DMS 273 treated with DMSO at 0.1 percent for 48 hours (cell line): ENCODE measurements at places on chromosomes 6 and 20.

DNA sequence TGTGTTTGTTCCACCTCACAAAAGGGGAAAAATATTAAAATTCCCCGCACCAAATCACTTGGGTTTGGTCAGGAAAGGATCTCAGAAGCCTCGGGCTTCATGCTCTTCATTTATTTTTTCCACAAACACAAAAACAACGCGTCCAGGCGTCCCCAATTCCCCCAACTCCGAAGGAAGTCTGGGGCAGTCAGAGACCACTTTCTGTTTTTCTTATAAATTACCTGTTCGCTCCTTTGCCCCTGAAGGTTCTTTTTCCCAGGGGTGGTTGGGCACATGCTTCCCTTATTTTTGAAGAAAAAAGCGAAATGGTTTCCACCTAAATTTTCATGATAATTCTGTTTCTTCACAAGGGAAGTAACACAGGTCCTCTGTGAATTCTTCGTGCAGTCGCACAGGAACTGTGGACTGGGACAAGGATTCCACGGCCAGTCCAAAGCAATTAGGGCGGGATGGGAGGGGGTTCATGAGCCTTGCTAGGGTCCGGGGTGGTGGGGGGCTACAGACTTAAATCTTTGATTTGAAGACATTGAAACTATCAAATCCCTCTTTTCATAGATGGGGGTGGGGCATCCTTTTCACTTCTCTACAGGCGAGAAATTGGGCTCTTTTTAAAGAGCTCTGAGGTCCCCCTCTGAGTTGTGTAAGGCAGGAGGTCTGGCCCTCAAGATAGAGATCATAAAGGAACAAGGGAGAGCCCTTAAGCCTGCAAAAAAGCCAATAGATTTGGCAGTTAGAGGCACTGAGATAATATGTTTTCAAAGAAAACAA, 30.5 kb upstream of the HFE start:
- DNase-seq: no peak

- DNase-seq: no peak
Measured at GRCh38 chr6:30234356-30234755, 21.1 kb upstream of the TRIM26 start.

GRCh38 chr6:14641423-14642135, 524.0 kb downstream of the CD83 start:
- no peak for DNase-seq

GRCh38 chr6:106750142-106750918, 121.0 kb downstream of the QRSL1 start:
- no peak for DNase-seq

DNA sequence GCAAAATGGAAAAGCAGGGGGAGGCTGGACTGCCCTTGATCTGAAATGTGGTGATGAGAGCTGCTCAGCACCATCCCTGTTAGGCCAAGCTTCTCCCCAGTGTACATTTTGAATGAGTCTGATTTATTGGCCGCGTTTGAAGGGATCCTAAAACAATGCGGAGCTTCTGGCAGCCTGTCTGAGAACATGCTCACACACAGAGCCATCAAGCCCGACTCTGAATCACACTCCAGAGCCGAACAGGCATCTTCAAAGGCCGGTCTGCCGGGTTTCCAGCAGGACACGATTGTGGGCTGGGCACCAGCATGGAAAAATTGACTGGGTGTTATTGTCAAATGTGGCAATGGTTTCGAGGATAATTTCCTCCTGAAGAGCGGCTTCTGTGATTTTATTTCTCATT, 235.9 kb downstream of the TFAP2C start:
- no peak for DNase-seq

DNA sequence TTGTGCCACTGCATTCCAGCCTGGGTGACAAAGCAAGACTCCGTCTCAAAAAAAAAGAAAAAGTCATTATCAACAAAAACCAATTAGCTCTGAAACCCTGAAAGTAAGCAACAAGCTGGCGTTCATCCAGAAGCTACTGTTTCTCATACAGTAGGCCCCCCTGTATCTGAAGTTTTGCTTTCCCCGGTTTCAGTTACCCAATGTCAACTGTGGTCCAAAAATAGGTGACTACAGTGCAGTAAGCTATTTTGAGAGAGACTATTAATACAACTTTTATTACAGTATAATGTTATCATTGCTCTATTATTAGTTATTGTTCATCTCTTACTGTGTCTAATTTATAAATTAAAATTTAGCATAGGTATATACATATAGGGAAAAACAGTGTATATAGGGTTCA, 135.1 kb downstream of the KIF16B start:
- DNase-seq: no peak

DNA sequence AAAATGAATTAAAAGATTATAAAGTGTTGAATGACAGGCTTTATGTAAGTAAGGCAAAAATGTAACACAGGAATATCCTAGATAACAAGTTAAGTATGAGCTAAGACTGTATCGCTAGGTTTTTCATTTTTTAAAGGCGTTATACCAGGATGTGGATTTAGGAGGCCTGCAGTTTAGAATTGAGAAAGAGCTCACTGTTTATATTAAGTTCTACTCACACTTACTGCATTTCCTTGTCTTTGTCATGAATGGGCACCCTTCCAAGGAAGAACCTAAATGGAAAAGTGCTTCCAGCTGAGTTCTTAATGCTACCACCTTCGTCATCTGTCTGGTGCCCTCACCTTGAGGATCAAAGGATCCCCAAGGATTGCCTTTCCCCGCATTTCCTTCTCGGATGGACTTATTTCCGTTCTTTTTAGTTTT, 148.7 kb downstream of the SOX4 start:
- DNase-seq: no peak

- DNase-seq: no peak
Measured at GRCh38 chr20:11929947-11930346, 12.3 kb downstream of the BTBD3 start.
